ENCODE measurements at places on chromosomes 16 and 17.

GRCh38 chr16:71376465-71377157 is 18.1 kb downstream of the CALB2 start:
- ATAC-seq, result no peak

GRCh38 chr16:15958703-15959348 is 9.4 kb downstream of the ABCC1 start:
- ATAC-seq, result no peak

DNA sequence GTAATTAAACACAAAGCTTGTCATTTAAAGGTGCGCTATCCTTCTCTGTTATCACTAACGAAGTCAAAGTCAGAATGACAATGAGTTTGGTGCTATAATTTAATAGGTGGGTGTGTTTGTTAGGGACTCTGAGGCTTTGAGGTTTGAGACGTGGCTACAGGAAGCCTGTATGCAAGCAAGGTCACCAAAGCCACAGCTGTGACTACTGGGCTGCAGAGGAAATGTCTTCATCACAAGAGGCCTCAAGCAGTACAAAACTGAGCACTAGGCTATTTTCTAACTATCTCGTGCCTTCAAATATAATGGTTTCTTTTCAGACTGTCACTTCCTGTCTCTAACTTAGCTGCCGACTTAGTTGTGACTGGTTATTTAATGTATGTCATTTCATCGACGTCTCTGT is 141.2 kb downstream of the AATF start:
- no peak for ATAC-seq

DNA sequence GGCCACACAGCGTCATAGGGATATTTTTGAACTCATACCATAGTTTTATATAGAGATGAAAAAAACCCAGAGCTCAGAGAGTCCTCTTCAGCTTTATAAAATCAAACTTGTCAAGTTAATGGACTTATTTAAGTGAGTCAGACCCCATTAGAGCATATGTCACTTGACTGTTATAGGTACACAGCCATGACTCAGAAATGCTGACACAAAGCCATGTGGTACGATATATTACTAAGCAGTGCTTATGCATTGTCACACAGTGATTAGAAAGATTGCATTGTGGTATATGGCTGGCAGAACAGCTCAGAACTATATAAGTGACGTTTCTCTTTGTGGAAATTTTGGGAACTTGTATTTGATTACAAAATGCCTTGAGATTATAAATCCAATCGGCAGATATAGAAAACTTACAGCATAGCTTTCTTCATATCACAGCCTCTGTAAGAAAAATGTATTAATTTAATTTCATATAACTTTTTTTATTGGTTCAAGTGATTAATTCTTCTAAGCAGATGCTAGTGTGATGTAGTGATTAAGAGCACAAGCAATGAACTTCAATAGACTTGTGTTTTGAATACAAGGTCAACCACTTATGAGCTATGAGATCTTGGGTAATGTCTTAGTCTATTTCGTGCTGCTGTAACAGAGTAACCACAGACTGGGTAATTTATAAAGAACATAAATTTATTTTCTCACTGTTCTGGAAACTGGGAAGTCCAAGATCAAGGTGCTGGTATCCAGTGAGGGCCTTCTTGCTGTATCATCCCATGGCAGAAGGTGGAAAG is 25.8 kb upstream of the GINS3 start:
- ATAC-seq, result no peak

GRCh38 chr17:29155227-29155965 is 24.8 kb downstream of the MYO18A start:
- ATAC-seq, result peak; percentile 59

- ATAC-seq, result no peak
Measured at GRCh38 chr17:17304521-17304985, 1.4 kb downstream of the NT5M start.

- ATAC-seq, result no peak
Measured at GRCh38 chr16:70764632-70765031, 36.3 kb downstream of the VAC14 start.

DNA sequence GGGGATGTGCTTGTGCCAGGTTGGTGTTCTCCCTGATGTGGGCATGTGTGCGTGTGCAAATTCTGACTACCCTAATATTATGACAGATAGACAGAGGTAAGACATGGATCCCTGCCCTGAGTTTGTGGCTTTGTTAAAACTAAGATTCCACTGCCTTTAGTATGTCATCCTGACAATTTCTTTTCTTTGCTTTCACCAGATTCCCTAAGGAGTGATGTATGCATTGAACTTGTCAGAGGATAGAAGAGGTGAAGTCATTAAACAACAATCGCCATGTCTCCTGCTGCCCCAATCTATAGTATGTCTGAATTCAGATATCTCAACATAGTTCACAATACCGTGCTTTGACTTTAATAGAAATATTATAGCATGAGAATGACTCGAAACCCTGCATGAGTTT is 137.1 kb upstream of the ELAC2 start:
- no peak for ATAC-seq

DNA sequence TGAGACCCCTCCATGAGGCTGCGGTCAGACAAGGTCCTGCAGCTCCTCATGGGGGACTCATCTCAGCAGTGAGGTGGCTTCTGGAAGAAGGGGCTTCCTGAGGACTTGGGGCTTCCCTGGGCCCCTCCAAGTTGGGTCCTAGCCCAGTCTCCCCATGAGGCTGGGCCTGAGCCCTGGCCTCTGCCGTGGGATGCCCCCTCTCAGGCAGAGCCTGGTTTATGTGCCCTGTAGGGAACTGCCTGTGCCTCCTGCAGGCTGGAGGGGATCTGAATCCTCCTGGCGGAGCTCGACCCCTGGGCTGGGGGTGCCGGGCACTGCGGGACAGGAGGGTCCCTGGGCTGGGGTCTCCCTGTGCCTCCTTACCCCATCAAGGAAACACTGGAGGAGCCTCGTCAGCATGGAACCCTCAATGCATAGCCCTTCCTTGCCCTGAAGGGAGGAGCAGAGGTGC is 45.8 kb downstream of the TNFRSF13B start:
- ATAC-seq, result no peak

GRCh38 chr17:50884439-50885311 is 18.5 kb upstream of the TOB1 start:
- ATAC-seq, result no peak

DNA sequence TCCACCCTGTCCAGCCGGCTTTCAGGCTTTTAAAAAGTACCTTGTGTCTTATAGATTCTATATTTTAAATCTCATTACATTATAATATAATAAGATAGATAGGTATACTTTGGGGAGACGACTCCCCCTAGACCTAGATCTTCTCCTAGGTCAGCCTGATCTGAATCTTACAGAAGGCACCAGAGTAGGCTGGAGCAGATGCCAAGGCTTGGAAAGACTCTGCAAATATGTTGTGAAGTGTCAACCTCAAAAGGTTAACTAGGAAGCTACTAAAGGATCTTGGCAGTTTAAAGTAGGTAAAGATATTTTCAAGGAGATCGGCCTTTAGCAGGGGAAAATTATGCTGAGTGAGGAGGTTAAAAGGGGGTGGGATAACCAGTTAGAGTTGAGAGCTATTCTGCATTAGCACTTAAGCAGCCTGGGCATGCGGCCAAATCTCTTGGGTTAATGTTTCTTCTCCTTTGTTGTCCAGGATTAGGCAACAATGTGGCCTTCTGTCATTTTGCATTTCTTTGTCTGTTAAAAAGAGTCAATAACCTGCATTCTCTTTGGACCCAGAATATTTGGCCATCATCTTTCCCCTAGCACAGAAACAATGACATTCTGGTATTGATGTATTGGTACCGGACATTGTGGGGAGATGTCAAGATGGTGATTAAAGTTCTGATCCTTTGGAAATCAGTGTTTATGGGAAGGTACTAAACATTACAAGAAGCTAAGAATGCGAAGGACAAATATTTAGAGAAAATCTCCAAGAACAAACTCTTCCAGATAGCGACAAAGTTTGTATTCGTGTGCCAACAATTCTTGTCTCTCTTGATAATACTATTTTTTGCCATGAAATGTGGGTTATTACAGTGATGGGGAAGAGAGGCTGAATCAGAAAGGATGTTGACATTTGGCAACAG is 51.2 kb upstream of the DHX40 start:
- no peak for ATAC-seq

Data from gastroesophageal sphincter (tissue), 4 donors.